ENCODE measurements at places on chromosomes 1 and 21. TPM values are rescaled to one million over a fixed set of nuclear protein-coding genes. Genes with fewer than 3 reads are reported as not detected.

- peak; percentile 87 for DNase-seq
Measured at GRCh38 chr21:43645136-43645891, 14.0 kb downstream of the HSF2BP start.

GRCh38 chr1:18893120-18893519 is 9.2 kb downstream of the ALDH4A1 start:
- DNase-seq, result peak; percentile 88

GRCh38 chr1:177925006-177925405 is 44.9 kb downstream of the SEC16B start:
- no peak for DNase-seq

- peak; percentile 73 for DNase-seq
Measured at GRCh38 chr1:35726450-35727433, 8.1 kb upstream of the C1orf216 start.

The LENEP gene
- 0.88 TPM for total RNA-seq

- peak; percentile 21 for DNase-seq
Measured at GRCh38 chr1:169779970-169780369, 14.7 kb downstream of the METTL18 start.

DNA sequence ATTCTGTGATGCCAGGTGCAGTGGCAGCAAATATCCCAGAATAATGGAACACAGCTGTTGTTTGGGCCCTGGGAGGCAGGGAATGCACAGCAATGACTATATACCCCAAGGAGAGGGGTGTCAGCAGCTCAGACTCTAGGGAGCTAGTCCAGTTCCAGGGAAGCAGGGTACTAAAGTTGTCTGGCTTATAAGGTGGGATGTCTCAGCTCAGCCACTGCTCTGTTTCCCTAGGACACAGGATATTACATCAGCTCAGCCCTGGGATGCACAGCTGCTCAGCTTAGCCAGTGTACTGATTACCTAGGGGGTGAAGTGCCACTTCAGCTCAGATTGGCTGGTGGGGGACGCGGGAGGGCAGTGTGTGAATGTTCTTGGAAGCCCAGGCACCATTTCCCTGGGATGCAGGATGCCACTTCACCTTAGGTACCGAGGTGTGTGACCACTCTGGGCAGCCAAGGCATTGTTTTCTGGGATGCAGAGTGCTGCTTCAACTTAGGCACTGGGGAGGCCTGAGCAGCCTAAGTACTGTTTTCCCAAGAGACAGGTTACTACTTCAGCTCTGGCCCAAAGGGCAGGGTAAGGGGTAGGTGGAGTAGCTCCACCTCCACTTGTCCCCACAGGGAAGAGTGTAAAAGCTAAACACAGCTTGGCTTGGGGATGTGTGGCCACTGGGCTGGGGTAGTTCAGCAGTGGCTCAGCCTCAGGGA is 59.4 kb downstream of the DIPK1A start:
- no peak for DNase-seq

- DNase-seq, result no peak
Measured at GRCh38 chr21:21929789-21930188, 931.6 kb downstream of the NCAM2 start.

GRCh38 chr1:78856096-78856495 is 150.4 kb downstream of the ADGRL4 start:
- no peak for DNase-seq

DNA sequence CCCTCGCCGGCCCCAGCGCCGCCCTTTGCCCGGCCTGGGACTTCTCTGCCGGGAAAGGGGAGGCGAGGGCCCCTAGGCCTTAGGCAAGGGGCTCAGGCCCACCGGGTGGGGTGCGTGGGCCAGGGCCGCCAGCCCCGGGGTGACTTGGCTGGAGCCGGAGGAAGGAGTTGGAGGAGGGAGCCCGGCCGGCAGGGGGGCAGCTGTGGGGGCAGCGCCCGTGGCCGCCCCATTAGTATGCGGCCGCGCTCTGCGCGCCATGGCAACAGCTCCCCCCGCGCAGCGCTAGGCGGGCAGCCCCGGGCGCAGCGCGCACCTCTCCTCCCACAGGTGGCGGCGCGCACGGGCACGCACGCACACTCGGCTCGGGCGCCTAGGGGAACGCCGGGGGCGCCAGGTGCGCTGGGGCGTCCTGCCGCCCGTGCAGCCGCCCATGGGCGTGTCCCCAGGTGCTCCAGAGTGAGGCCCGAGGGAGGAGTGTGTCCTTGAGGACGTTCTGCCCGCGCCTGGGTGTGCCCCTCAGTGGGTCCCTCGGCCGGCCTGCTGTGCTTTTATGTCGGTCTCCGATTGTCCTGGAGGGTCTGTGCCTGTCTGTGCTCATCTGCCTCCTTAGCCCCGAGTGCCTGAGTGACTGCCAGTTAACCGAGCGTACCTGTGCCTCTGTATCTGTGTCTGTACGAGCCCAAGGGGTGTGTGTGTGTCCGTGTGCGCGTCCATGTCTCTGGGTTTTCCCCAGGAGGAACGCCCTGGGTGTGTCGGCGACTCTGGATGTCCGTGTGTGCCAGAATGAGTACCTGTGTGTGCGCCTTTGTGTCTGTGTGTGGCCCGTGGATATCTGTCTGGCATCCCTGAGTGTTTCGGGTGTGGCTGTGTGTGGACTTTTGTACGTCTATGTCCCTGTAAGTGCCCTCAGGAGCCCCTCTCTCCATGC is 38.2 kb upstream of the WASF2 start:
- peak; percentile 85 for DNase-seq

- peak; percentile 67 for DNase-seq
Measured at GRCh38 chr1:47796626-47797025, 200.6 kb downstream of the TRABD2B start.

DNA sequence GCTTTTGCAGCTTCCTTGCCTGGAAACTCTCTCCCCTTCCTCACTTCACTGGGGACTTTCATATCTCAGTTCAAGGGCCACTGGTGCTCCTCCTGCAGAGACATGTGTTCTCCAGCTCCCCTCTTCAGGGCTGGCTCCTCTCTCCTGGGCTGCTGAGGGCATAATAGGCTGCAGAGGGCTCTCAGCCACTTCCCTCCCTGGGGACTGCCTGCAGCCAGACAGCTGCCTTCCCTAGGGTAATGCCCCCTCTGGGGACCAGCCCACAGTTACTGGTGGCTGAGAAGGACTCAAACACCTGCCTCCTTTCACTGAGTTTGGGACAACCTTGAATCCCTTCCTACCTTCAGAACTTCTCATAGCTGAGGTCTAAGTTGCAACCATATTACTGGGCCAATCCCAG is 104.8 kb upstream of the POU3F1 start:
- DNase-seq, result no peak

The MMEL1 gene
- under 0.01 TPM for total RNA-seq

The FCER1G gene
- 0.29 TPM for total RNA-seq

GRCh38 chr1:234535763-234536515 is 57.0 kb upstream of the TARBP1 start:
- peak; percentile 85 for DNase-seq

GRCh38 chr1:36642802-36643201 is 160.1 kb upstream of the CSF3R start:
- peak; percentile 19 for DNase-seq

The AKR7A3 gene
- 1.2 TPM for total RNA-seq

The RABGAP1L gene
- total RNA-seq, result 34.5 TPM

The HTR6 gene
- total RNA-seq, result not detected

DNA sequence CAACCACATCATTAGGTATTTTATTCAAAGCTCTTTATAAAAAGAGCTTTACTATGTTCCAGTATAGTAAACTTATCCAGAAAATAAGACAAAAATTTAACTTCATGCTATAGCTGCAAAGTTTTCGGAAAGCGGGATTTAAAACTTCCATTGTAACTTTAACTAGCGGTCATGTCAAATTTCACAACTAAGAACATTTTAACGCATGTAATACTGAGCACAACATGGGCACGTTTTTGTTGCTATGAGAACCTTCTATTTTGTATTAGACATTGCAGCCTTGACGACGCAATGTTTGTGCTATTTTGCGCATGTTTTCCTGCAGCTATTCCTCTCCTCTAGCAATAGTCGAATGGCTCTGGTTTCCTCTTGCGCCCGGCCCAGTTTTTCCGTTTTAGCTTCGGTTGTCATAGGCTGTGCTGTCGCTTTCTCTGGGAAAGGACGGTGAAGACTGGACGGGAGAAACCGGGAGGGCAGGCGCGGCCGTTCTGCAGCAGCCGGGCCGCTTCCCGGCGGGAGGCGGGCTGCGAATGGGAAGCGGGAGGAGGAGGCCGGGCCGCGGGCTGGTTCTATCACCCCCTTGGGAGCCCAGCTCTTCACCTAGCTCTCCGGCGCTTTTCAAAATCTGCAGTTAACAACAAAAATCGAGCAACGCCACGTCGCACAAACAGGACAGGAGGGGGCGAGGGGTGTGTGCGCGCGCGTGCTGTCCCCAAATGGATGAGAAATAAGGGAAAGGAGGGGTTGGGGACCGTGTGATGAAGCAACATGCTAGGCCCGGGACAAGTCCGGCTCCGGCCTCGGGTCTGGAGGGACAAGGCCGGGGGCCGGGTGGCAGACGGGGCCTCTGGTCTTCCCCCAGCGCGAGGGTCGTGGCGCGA is 105.3 kb upstream of the HNRNPU start:
- DNase-seq, result peak; percentile 88

GRCh38 chr1:77218477-77219165 is 609 bp downstream of the PIGK start:
- DNase-seq, result no peak

The HIVEP3 gene
- total RNA-seq, result 1.8 TPM

GRCh38 chr1:224169718-224170270 is 13.2 kb upstream of the DEGS1 start:
- DNase-seq, result no peak

DNA sequence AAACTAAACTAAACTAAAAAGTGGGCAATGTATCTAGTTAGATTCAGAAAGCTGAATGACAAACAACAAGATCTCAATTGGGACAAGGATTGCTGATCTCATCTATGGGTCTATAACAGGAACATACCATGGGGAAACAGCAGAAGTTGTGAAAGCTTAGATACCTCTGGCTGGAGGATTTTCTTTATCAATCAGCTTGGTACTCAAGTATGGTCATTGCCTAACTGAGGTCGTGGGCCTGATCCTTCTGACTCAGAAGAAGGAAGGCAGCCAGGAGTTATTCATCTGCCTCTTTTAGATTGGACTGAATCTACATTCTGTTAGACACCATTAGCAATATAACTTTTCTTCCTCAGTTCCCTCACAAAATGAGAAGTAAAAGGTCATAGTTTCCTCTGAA is 39.7 kb downstream of the DNTTIP2 start:
- DNase-seq, result peak; percentile 65

- no peak for DNase-seq
Measured at GRCh38 chr1:225409051-225409450, 18.8 kb downstream of the LBR start.

GRCh38 chr1:184292101-184292500 is 94.7 kb upstream of the C1orf21 start:
- no peak for DNase-seq

DNA sequence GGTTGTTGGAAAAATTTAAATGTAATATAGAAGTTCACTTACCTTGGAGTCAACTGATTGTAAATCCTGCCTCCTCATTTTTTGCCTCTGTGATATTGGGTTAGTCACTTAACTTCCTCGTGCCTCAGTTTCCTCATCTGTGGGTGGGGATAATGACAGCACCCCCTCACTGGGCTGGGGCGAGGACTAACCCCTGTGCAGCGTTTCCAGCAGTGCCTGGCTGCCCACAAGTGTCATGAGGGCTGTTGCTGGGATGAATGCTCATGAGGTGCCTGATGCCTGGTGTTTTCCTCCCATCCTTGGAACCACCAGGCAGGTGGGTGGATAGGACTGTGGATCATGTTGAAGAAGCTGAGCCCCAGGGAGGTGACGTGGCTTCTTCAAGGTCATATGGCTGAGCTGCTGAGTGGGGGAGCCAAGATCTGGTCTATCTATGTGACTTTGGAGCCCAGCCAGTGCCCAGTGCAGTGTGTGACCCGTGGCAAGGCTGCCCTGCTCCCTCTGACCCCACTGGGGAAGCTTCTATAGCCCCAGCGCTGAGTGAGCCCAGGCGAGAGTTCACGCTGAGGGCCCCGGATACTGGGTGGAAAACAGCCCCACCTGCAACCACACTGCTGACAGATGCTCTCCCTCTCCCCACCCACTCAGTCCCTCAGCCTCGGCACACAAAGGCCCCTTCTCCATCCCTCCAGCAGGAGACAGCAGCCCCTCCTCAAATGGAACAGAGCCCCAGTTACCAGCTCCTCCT is 446.0 kb downstream of the PTPRU start:
- DNase-seq, result no peak

The CR1 gene
- total RNA-seq, result under 0.01 TPM

The DPYD gene
- total RNA-seq, result 90.2 TPM

The PADI4 gene
- not detected for total RNA-seq

DNA sequence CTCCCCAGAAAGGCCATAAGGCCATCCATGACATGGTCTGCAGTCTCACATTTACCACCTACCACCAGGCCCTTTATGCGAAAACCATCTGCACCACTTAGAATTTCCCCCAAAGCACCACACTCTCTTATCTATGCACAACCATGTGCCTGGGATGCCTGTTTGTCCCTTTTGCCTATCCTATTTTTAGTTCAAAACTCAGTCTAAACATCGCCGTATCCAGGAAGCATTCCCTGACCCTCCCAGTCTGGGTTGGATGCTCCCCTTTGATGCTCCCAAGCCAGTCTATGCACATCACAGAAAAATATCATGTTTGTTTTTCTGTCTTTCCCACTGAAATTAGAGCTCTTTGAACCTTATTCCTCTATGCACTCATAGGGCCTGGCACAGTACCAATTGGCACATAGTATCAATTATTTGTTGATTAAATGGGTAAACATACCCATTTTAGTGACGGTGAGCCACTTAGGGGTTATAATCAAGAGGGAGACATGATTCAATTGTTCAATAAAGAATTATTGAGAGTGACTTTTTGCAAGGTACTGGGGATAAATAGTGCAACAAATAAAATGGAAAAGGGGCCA is 6.7 kb downstream of the MPL start:
- DNase-seq, result no peak

GRCh38 chr1:192418552-192419285 is 101.9 kb downstream of the RGS21 start:
- DNase-seq, result no peak

DNA sequence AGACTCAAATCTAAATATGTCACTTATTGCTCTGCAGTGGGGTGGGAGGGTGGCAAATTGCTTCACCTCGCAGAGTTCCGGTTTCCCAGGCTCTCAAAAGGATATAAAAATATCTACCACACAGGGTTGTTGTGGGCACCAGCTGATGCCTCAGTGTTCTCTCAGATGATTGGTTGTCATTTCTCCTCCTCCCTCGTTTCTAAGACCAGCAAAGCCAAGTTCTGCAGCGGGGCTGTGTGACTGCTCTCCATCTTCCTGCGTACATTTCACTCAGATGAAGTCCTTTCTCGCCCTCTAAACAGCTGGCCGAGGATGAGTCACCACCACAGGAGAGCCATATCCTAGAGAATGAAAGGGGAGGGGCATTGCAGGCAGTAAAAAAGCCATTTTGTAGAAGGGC is 35.0 kb upstream of the VWA5B1 start:
- DNase-seq, result no peak
